Glutamatergic neuron (in vitro differentiated cells): ENCODE measurements at places on chromosomes 16 and 17. TPM values are rescaled to one million over a fixed set of nuclear protein-coding genes. Genes with fewer than 3 reads are reported as not detected.

Gene WSCD1
- 35.6 TPM for total RNA-seq

Gene TP53TG3D
- not detected for total RNA-seq

Gene SLC35G6
- 0.34 TPM for total RNA-seq

Gene MPP2
- total RNA-seq: 51.6 TPM

Gene HOXB2
- 12.7 TPM for total RNA-seq

Gene CLDN6
- 31.1 TPM for total RNA-seq

Gene ICAM2
- total RNA-seq: not detected
